ENCODE measurements at places on chromosomes 13 and 19.

DNA sequence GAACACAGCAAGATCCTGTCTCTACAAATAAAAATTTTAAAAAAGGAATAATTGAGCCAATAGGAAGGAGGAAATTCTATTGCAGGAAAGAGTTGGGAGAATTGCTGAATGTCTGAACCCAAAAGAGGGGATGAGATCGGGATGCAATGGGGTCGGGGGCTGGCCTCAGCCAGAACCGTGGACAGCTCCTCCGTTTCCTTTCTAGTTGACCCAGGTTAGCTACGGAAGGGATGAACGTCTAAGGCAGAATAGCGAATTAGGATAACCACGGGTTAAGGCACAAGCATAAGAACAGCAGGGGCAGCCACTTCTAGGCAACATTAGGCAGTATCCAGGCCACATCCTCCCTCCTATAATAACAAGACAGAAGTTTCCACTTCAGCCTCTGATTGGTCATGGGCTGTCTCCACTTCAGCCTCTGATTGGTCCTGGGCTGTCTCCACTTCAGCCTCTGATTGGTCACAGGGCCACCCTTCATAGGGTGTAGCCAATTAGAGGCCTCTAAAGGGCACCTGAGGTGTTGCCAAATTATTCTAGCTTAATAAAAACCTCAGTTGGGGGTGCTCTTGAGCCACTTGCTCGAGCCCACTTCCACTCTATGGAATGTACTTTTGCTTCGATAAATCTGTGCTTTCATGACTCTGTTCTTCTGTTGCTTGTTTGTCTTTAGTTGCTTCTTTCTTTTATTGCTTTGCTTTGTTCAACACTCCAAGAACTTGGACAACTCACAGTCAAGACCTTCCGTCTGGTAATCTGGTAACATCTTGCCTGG lies 24.9 kb upstream of the TPM4 start:
- no peak for DNase-seq

DNA sequence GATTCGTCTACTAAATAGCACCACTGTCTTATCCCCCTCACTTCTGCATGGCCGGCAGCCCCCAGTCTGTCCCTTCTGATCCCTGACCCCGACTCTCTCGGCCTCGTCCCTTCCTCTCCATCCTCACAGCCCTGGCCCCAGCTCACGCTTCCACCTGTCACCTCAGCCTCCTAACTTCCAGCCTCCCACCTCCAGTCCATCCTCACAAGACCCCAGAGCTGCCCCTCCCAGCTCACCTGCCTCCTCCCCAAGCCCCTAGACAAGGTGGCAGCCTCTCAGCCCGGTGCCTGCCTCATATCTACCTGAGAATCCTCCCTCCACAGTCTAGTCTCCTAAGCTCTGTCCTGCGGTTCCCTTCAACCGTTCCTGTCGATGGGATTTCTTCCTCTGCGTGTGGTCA lies 10.0 kb downstream of the KCNC3 start:
- no peak for DNase-seq

GRCh38 chr19:442085-442484 lies 18.7 kb downstream of the SHC2 start:
- DNase-seq = no peak

- DNase-seq = peak; percentile 71
Measured at GRCh38 chr19:33302175-33302973, at the start of gene CEBPA. Gene CEBPA, minus strand, starts transcription at chr19:33302534. Its CDS starts 120 bp downstream, at chr19:33302414.

GRCh38 chr13:51687947-51688714 lies 103.9 kb downstream of the WDFY2 start:
- no peak for DNase-seq

GRCh38 chr13:51612867-51613266 lies 28.6 kb downstream of the WDFY2 start:
- DNase-seq = no peak

GRCh38 chr19:10270180-10270615 lies 722 bp upstream of the ICAM1 start:
- no peak for DNase-seq

GRCh38 chr19:15115762-15116615 lies 8.8 kb downstream of the SYDE1 start:
- DNase-seq = no peak

- DNase-seq = no peak
Measured at GRCh38 chr19:50899569-50899968, 11.6 kb downstream of the KLK4 start.

GRCh38 chr19:8641908-8642547 lies 11.6 kb downstream of the NFILZ start:
- no peak for DNase-seq

GRCh38 chr13:75713852-75714251 lies 77.7 kb downstream of the LMO7 start:
- no peak for DNase-seq

GRCh38 chr19:55398200-55398925 lies 9.2 kb downstream of the UBE2S start:
- DNase-seq = no peak

DNA sequence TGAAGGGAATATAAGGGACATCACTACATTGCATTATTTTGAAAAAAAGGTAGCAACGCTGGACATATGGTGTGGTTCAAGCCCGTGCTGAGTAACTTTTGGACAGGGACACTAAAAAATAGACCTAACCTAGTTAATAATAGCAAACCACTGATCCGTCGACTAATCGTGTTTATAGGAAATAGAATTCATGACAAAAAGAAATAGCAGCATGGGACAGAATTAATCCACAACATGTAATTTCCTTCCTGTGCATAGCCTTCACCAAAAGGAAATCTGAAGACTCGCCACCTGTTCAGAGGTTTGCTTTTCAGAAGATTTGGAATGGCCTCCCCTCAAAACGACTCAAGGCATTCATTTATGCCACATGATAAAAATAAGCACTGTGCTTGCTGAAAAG lies 128.7 kb downstream of the FGF14 start:
- no peak for DNase-seq

DNA sequence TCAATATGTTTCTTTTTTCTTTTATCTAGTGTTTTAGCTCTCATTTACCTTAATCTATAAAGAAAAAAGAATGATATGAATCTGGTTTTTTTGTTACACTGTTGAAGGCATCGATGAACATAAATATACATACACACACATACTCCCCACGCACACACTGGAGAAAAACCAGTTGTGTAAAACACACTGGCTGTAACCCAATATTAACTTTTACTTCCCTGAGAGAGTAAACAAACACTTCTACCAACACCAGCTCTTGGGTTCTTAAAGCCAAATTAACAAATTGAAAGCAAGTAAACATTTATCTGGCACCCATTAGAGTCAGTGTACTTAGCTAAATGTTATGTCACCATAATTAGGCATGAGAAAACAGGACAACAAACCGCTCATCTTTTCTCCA lies 145.7 kb downstream of the ABCC4 start:
- DNase-seq = no peak

GRCh38 chr19:47110521-47111005 lies 3.0 kb downstream of the ZC3H4 start:
- DNase-seq = no peak

- DNase-seq = no peak
Measured at GRCh38 chr13:20403826-20404225, 121.8 kb downstream of the CRYL1 start.

- DNase-seq = no peak
Measured at GRCh38 chr19:362154-362553, 17.6 kb upstream of the MIER2 start.

DNA sequence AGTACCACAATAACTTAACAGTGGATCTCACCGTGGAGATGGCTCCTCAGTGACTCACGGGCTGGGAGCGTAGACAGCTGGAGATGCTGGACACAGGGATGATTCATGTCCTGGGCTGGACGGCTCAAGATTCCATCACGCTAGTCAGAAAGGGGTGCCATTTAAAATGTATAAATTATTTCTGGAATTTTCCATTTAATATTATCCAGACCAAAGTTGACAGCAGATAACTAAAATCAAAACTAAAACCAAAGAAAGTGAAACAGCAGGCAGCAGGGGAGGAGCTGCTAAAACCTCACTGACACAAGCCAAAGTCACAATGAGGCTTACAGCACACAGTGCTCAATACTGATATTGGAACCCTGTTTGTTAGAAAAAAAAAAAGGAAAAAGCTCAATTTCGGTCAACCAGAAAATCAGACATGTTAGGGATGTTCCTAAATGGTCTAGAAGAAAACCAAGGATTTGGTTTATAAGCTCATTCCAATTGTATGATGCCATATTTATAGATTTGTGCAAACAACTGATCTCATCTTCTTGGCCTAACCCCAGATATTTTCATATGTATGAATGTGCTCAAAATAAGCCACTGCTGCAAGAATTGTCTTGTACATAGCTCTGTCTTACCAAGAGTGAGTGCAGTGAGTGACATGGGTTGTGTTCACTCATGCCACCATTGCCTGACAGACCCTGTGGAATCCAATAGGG lies 111.8 kb downstream of the SACS start:
- DNase-seq = peak; percentile 71

GRCh38 chr13:70945506-70945905 lies 837.3 kb upstream of the KLHL1 start:
- DNase-seq = no peak

DNA sequence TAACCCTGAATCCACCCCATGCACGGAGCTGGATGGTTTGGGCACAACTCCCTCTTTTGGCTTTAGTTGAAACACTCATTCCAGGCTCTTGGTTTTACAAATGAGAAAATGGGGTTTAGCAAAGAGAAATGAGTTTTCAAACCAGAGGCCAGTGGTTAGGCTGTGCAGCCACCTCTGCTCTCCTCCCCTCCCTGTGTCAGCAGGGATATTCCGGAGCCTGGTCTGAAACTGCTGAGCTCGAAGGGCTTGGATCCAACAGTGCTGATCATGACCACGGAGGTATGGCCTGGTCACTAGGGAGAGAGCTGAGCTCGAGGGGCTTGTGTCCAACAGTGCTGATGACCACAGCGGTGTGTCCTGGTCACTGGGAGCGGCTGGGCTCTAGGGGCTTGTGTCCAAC lies 41.5 kb downstream of the ZNF787 start:
- no peak for DNase-seq

GRCh38 chr19:2261438-2262172 lies 5.4 kb upstream of the JSRP1 start:
- no peak for DNase-seq

- no peak for DNase-seq
Measured at GRCh38 chr19:50667177-50667758, 18.0 kb downstream of the C19orf81 start.

GRCh38 chr13:92346046-92346445 lies 880.6 kb upstream of the GPC6 start:
- no peak for DNase-seq

GRCh38 chr19:55146078-55146704 lies 2.8 kb downstream of the TNNT1 start:
- peak; percentile 87 for DNase-seq

DNA sequence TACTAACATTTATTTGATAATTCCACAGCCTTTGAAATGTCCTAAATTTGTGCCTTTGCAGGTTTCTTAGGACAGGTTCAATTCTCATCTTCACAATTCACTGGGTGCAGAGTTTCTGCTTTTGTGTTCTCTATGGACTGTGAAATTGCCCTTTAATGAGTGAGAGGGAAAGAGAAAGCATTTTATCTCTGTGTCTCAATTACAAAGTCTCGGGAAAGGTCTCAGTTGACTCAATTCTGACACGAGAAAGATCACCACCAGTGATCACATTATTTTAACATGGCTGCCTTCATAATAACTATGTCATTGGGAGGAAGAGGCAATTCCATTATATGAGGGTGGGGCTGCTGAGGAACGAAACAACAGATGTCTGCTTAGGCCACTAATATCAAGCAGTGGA lies 26.2 kb upstream of the LRCH1 start:
- DNase-seq = no peak

- no peak for DNase-seq
Measured at GRCh38 chr19:11237321-11237720, 2.1 kb upstream of the ANGPTL8 start.

DNA sequence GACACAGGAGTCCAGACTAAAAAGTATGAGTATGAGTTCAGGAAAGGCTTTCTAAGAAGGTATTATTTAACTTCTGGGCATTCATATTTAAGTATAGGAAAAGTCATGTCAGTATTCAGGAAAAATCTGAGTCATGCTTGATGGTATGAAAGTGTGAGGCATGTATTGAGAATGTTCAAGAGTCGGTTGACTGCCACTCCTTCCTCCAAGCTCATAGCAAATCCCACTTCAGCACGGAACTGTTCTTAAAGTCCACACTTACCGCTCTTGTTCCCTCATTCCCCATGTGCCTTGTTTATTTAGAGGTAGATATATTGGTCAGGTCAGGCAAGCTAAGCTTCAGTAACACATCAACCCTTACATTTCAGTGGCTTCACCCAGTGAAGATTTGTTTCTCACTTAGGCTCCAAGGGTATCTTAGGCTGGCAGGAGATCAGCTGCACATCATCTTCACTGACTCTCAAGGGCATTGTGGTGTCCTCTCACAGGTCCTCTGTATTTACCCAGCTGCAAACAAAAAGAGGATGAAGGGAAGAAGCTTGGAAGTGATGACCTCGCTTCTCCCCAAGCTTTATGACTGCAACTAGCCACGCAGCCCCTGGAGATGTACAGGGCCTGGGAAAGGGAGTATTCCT lies 1189.2 kb downstream of the EFNB2 start:
- DNase-seq = peak; percentile 18

- DNase-seq = no peak
Measured at GRCh38 chr13:43353631-43354030, 330.2 kb downstream of the DNAJC15 start.

Data from urothelium cell line (cell line).